ENCODE measurements at places on chromosomes 1 and 21. TPM values are rescaled to one million over a fixed set of nuclear protein-coding genes. Genes with fewer than 3 reads are reported as not detected.

ESPN gene
- polyA plus RNA-seq = 0.13 TPM

TMPRSS2 gene
- not detected for polyA plus RNA-seq

DNASE2B gene
- polyA plus RNA-seq = 0.03 TPM

USP21 gene
- 24.5 TPM for polyA plus RNA-seq

TNFRSF9 gene
- polyA plus RNA-seq = 2.9 TPM

WDR64 gene
- not detected for polyA plus RNA-seq

OLIG1 gene
- not detected for polyA plus RNA-seq

- no peaks in the 10 kb centered on the region for H3K36me3 ChIP-seq
- H3K27ac ChIP-seq = no peak overlapping the region
- H3K4me3 ChIP-seq = no peak overlapping the region
- H3K27me3 ChIP-seq = no peaks in the 10 kb centered on the region
- no peak for DNase-seq
- no peaks in the 10 kb centered on the region for H3K4me1 ChIP-seq
Observed at GRCh38 chr1:210702506-210702905, 373.8 kb downstream of the HHAT start.

DNA sequence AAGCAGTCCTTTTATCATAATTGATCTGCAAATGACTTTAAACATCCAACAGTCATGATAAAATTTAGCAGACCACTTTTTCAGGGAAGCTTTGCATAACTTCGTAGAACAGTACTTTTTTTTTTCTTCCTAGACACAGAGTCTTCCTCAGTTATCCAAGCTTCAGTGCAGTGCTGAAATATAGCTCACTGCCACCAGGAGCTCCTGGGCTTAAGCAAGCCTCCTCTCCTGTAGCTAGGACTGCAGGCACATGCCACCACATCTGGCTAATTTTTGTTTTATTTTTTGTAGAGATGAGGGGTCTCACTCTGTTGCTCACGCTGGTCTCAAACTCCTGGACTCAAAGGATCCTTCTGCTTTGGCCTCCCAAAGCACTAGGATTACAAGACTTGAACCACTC, 3.8 kb downstream of the F13B start:
- H3K4me3 ChIP-seq = no peak overlapping the region
- H3K4me1 ChIP-seq = no peaks in the 10 kb centered on the region
- no peak overlapping the region for H3K27ac ChIP-seq

GRCh38 chr1:171160211-171160610, 24.9 kb upstream of the FMO2 start:
- no peak overlapping the region for H3K27ac ChIP-seq
- no peak overlapping the region for H3K4me3 ChIP-seq
- H3K36me3 ChIP-seq = no peaks in the 10 kb centered on the region
- no peaks in the 10 kb centered on the region for H3K4me1 ChIP-seq
- H3K27me3 ChIP-seq = no peaks in the 10 kb centered on the region

- DNase-seq = no peak
- H3K36me3 ChIP-seq = no peaks in the 10 kb centered on the region
- no peak overlapping the region for H3K27ac ChIP-seq
- H3K4me3 ChIP-seq = no peak overlapping the region
Observed at GRCh38 chr1:20555025-20555757, 2.8 kb downstream of the FAM43B start.

GRCh38 chr1:157566484-157567300, 14.4 kb upstream of the FCRL5 start:
- no peaks in the 10 kb centered on the region for H3K36me3 ChIP-seq
- DNase-seq = no peak
- no peak overlapping the region for H3K4me3 ChIP-seq

- peaks cover 14% of the 10 kb centered on the region for H3K27me3 ChIP-seq
- DNase-seq = peak; percentile 74
- H3K27ac ChIP-seq = peak overlapping the region; percentile 43
- no peaks in the 10 kb centered on the region for H3K36me3 ChIP-seq
Observed at GRCh38 chr1:230758709-230759368, 11.7 kb downstream of the CAPN9 start.

DNA sequence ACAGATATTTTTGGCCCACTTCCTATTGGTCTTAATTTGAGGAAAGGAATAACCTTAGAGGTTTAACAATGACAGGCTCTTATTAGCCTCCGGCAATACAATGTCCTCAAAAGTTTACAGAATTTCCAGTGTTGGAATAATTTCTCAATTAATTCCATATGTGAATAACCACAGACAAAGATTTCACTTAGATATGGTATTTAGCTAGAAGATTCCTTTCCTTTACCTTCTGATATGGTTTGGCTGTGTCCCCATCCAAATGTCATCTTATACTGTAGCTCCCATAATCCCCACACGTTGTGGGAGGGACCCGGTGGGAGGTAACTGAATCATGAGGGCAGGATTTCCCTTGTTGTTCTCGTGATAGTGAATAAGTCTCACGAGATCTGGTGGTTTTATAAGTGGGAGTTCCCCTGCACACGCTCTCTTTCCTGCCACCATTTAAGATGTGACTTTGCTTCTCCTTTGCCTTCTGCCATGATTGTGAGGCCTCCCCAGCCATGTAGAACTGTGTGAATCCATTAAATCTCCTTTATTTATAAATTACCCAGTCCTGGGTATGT, 54.9 kb upstream of the RGS7 start:
- no peak overlapping the region for H3K4me3 ChIP-seq
- no peak for DNase-seq
- H3K4me1 ChIP-seq = peaks cover 2% of the 10 kb centered on the region
- H3K27ac ChIP-seq = no peak overlapping the region
- H3K27me3 ChIP-seq = no peaks in the 10 kb centered on the region

- H3K36me3 ChIP-seq = no peaks in the 10 kb centered on the region
- H3K27me3 ChIP-seq = peaks cover 29% of the 10 kb centered on the region
- no peaks in the 10 kb centered on the region for H3K4me1 ChIP-seq
- DNase-seq = peak; percentile 37
- H3K4me3 ChIP-seq = no peak overlapping the region
- no peak overlapping the region for H3K27ac ChIP-seq
Observed at GRCh38 chr1:171245458-171246064, 2.7 kb upstream of the FMO1 start.

- no peaks in the 10 kb centered on the region for H3K27me3 ChIP-seq
- peaks cover 7% of the 10 kb centered on the region for H3K4me1 ChIP-seq
- peak overlapping the region; percentile 73 for H3K27ac ChIP-seq
- no peaks in the 10 kb centered on the region for H3K36me3 ChIP-seq
- peak; percentile 80 for DNase-seq
Observed at GRCh38 chr1:208652296-208653160, 408.3 kb upstream of the PLXNA2 start.

GRCh38 chr21:41217671-41218385, 49.9 kb downstream of the BACE2 start:
- H3K4me3 ChIP-seq = no peak overlapping the region
- H3K36me3 ChIP-seq = no peaks in the 10 kb centered on the region
- no peaks in the 10 kb centered on the region for H3K27me3 ChIP-seq
- no peak overlapping the region for H3K27ac ChIP-seq
- DNase-seq = no peak

- H3K36me3 ChIP-seq = peaks cover 7% of the 10 kb centered on the region
- no peaks in the 10 kb centered on the region for H3K27me3 ChIP-seq
Observed at GRCh38 chr1:22903113-22903512, 69.6 kb downstream of the LACTBL1 start.

- peaks cover 17% of the 10 kb centered on the region for H3K27me3 ChIP-seq
- H3K27ac ChIP-seq = no peak overlapping the region
- DNase-seq = peak; percentile 25
- no peaks in the 10 kb centered on the region for H3K4me1 ChIP-seq
Observed at GRCh38 chr1:154663471-154664060, 55.6 kb upstream of the ADAR start.

DNA sequence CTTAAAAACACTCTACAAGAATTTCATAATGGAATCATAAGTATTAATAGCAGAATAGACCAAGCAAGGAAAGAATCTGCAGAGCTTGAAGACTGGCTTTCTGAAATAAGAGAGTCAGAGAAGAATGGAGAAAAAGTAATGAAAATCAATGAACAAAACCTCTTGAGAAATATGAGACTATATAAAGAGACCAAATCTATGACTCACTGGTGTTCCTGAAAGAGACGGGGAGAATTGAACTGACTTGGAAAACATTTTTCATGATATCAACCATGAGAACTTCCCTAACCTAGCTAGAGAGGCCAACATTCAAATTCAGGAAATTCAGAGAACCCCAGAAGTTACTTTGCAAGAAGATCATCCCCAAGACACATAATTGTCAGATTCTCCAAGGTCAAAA, 85.6 kb downstream of the GDAP2 start:
- H3K4me1 ChIP-seq = no peaks in the 10 kb centered on the region
- H3K27me3 ChIP-seq = no peaks in the 10 kb centered on the region
- peaks cover 8% of the 10 kb centered on the region for H3K36me3 ChIP-seq
- no peak for DNase-seq
- no peak overlapping the region for H3K27ac ChIP-seq
- no peak overlapping the region for H3K4me3 ChIP-seq

DNA sequence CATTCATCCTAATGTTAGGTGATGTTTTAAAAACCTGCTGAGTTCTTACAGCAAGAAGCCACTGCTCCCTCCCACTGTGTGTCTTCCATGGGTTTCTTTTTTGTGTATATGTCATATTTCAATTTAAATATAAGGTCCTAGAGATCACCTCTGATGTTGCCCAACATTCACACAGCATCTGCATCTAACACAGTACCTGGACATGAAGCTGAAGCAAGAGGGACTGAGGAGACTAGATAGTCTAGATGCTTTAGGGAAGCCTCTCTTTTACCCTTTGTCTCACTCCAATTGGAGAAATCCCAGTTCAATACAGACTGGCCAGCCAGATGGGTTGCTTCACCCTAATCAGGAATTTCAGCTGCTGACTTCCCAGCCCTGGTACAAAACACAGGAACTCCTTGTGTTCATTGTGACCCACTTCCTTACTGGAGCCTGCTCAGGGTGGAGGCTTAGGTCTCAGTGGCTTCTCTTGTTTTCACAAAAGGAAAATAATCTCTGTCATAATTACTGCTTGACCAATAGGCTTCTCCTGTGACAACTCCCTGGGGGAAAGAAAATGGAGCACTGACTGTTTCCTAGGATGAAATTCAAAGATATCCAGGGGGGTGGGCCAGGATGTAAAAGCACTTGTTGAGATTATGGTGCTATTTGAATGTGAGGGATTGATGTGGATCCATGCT, 17.3 kb downstream of the BTG2 start:
- H3K27me3 ChIP-seq = peaks cover 26% of the 10 kb centered on the region
- no peak overlapping the region for H3K4me3 ChIP-seq
- 0 out of 2 replicates have a peak, but pooled peaks cover 3% of the 10 kb centered on the region for H3K4me1 ChIP-seq
- no peaks in the 10 kb centered on the region for H3K36me3 ChIP-seq

DNA sequence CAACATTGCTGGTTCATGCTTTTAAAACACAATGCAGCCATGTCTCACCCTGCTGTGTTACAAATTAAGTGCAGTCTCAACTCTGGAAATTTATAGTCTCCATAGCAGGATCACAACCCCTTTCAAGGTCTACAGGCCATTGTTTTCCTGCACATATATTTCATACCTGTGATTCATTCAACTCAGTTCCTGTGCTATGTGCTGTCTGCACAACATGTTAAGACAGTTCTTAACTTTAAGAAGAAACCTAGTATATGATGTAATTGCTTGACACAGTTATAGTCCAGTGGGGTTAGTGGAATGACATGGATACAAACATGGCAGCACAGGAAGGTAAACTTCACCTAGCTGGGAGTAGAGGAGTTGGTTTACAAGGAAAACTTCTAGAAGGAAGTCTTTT, 106.4 kb downstream of the IFI44 start:
- H3K36me3 ChIP-seq = no peaks in the 10 kb centered on the region
- H3K27ac ChIP-seq = no peak overlapping the region
- no peak overlapping the region for H3K4me3 ChIP-seq
- 0 out of 2 replicates have a peak, but pooled peaks cover 3% of the 10 kb centered on the region for H3K4me1 ChIP-seq
- DNase-seq = no peak
- H3K27me3 ChIP-seq = no peaks in the 10 kb centered on the region

DNA sequence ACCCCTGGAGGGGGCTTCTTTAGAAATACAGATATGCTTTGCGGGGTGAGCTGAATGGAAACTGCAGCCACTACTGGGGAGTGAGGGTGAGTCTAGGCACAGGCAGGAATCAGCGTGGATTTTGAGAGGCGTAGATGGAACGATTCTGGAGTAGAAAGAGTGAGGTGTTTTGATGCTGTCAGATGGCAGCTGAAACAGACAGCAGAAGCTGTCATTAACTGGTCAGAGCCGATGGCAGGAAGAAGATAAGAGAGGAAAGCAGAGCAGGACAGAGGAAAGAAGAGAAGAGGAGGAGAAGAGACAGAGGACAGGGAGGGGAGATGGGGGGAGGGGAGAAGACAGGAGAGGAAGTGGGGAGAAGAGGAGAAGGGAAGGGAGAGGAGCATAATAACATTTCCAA, 138.5 kb downstream of the LRIG2 start:
- H3K27me3 ChIP-seq = no peaks in the 10 kb centered on the region
- H3K36me3 ChIP-seq = no peaks in the 10 kb centered on the region
- no peak overlapping the region for H3K27ac ChIP-seq
- no peak overlapping the region for H3K4me3 ChIP-seq

- no peaks in the 10 kb centered on the region for H3K27me3 ChIP-seq
- H3K4me1 ChIP-seq = no peaks in the 10 kb centered on the region
- DNase-seq = no peak
- no peak overlapping the region for H3K4me3 ChIP-seq
Observed at GRCh38 chr1:117590273-117590925, 15.4 kb upstream of the TENT5C start.

DNA sequence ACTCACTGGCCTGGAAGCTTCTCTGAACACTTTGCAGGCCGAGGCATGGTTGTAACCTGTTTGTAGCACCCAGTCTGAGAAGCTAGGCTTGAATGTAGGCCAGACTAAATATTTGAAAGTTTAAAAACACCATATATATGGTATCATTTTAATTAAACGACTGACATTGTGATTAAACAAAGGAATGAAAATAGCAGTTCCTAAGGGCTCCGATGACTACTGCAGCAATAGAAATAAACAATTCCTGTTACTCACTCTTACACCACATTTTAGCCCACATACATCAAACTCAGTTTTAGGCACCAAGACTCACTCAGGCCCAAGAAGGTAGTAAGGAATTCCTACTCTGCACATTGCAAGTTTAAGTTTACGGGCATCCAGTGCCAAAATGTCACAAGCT, 281.2 kb downstream of the AKT3 start:
- DNase-seq = no peak
- peaks cover 23% of the 10 kb centered on the region for H3K36me3 ChIP-seq
- no peak overlapping the region for H3K27ac ChIP-seq

- DNase-seq = no peak
- no peaks in the 10 kb centered on the region for H3K4me1 ChIP-seq
- no peaks in the 10 kb centered on the region for H3K36me3 ChIP-seq
- H3K27me3 ChIP-seq = peaks cover 14% of the 10 kb centered on the region
- H3K27ac ChIP-seq = no peak overlapping the region
Observed at GRCh38 chr1:20083178-20083944, 13.4 kb downstream of the PLA2G5 start.

DNA sequence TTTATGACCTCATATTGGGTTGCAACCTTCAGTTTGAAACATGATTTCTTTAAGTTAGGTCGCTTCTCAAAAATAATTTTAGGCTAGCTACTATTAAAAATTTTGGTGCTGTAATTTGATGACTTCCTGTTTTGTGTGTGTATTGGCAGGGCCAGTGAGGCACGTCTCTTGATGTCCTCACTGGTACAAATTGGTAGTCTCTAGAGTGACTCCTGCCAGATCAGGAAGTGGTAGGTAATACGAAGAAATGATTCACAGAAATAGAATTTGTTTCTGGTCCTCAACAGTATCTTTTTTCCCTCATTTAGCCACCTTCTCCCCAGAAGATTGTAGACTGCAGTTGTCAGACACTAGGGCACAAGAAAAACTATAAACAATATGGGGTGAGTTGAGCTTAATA, 120.9 kb upstream of the KIAA1614 start:
- H3K27ac ChIP-seq = peak overlapping the region; percentile 29
- no peaks in the 10 kb centered on the region for H3K27me3 ChIP-seq
- H3K36me3 ChIP-seq = 0 out of 2 replicates have a peak, but pooled peaks cover 7% of the 10 kb centered on the region
- peaks cover 12% of the 10 kb centered on the region for H3K4me1 ChIP-seq
- DNase-seq = no peak
- H3K4me3 ChIP-seq = no peak overlapping the region

Data from SK-N-SH (cell line).